ENCODE measurements at places on chromosomes 12 and 14. TPM values are rescaled to one million over a fixed set of nuclear protein-coding genes. Genes with fewer than 3 reads are reported as not detected.
A peak's percentile ranks its signal among the peaks of the same experiment; 100 is the strongest.

DNA sequence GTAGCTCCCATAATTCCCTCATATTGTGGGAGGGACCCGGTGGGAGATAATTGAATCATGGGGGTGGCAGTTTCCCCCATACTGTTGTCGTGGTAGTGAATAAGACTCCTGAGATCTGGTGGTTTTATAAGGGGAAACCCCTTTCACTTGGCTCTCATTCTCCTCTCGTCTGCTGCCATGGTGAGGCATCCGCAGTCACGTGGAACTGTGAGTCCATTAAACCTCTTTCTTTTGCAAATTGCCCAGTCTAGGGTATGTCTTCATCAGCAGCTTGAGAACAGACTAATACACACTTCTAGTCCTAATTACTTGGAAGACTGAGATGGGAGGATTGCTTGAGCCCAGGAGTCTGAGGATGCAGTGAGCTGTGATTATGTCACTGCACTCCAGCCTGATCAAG lies 64.4 kb downstream of the TMX1 start:
- DNase-seq = peak; percentile 39

- no peak for DNase-seq
Measured at GRCh38 chr12:3032770-3033538, 44.2 kb upstream of the TSPAN9 start.

- DNase-seq = no peak
Measured at GRCh38 chr14:103314496-103315277, 19.4 kb upstream of the EIF5 start.

DNA sequence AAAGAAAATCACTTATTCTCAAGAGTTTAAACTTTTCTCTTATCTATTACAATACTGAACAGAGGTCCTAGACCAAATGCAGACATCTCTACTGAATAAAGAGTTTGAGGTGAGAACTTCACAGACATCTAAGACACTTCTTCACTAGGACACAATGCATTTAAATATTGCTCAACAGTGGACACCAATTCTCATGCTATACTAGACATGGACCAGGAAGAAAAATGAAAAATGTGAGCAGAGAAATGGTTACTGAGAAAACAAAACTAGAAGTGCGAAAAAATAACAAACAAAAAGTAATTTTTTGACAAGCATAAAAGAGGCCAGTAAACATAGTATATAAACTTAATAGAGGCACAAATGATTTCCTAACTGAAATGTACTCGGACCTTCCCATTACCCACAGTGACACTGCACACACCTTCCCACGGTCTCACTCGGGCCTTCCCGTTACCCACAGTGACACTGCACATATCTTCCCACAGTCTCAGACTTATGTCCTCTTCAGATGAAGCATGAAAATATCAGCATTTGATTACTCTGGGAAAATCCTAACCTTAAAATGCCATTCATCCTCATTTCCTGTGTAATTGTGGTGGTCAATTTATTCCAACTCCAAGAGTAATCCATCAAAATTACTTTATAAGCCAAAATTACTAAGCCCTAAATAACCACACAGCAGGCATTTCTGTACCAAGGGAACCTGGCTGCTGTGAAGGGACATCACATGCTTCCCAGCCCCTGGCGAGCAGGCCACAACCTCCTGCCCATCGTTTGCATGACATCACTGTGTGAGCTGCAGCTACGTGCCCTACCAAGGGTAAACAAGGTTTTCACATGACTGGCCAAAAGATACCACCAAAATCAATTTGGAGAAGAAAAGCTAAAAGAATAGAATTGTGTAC lies 6.4 kb downstream of the SLC15A4 start:
- peak; percentile 70 for DNase-seq

DNA sequence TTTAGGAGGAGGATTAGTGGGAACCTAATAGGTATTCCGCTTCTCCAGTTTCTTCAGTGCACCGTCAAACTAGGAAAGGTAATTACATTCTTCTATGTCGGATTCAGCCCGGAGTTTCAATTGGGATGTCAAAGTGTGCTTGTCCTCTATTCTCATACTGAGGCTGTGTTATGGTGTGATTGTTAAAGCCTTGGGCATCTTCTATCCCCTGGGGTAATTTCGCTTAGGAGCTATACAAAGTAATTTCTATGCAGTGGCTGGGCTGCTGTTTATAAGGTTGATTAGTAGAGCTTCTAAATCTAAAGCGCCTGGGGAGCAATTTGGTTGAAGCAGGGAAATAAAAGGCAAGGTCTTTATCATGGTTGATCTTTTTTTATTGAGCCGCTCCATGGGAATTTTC lies 399.6 kb downstream of the ZFP36L1 start:
- no peak for DNase-seq

- no peak for DNase-seq
Measured at GRCh38 chr12:68416826-68417225, 84.7 kb upstream of the MDM1 start.

DNA sequence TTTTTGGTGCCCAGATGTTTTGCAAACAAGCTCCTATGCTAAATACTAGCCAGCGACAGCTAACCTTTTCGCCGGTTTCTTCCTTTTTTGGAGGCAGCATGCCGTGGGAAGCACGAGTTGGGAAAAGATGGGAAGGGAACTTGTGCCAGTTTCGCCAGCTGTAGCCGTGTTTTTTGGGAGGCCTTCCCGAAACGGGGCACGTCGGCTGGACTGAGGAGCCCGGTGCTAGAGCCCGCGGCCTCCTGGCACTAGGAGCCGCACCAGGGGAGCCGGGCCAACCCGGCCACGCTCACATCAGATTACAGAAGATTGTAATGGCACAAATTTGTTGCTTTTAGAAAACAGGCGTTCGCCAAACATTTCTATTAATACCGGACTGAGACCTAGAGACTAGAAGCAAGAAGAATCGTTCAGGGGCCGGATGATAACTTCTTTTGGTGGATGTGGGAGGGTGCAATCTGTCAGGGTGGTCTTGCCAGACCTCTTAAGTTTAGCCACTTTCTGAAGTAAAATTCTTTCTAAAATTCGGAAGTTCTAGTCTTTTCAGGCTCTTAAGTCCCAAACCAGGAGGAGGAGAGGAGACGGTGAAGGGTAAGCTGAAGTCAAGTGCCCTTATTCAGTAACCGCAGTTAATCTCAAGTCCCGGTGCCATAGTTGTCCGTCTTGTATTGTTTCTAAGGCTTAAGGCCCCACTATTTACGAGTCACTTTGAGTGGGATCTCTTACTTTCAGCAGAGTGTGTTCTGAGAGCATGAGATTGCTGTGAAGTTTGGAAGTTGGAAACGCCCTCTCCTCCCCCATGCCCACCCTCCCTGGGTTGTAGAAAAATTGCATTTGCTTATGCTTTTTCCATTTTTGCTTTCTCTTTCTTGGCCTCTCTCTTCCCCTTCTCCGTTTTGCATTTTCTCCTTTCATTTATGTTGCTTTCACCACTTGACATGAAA lies 1.3 kb downstream of the RASSF3 start:
- DNase-seq = peak; percentile 52

DNA sequence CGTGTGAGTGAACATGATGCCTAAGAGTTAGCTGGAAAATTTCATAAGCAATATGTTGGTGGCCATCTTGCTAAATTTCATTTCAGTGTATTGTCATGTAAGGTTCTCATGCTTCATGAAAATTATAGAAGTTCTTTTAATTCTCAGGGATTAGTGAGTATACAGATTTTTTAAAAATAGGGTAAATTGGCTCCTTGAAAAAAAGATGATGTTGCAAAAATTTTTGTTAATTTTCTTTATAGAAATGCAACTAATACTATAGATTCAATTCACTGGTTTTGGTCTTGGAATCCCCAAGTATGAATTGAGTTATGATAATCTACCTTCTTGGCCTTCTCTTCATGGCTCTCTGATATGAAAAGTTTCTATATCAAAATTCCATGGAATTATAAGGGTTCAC lies 75.4 kb downstream of the NTN4 start:
- DNase-seq = no peak

DNA sequence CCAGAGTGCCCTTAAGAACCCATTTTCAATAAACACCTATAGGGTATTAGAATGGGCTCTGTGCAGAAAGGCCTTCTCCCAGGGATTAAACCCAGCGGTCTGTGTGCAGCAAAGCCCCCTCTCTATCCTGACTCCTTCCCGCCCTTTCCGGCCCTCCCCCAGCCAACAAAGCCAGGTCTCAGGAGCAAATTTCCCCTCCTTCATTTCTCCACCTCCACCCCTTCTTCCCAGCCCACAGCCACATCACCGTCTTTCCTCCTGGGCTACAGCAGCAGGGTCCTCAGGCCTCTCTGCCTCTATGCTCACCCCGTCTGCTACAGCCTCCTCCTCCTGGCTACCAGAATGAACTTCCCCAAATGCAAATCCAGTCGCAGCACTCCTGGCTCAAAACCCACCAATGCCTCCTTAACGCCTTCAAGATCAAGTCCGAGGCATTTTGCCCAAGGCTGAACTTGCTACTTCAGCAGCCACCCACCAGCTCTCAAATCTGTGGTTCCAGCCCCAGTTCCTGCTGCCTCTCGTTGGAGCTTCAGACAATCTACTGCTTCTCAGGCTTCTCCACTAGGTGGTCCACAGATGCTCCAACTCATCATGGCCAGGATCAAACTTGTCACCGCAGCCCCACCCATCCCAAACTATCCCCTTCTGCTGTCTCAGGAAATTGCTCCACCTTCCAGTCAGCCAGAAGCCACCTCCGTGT lies 134.8 kb downstream of the BCL11B start:
- DNase-seq = no peak

DNA sequence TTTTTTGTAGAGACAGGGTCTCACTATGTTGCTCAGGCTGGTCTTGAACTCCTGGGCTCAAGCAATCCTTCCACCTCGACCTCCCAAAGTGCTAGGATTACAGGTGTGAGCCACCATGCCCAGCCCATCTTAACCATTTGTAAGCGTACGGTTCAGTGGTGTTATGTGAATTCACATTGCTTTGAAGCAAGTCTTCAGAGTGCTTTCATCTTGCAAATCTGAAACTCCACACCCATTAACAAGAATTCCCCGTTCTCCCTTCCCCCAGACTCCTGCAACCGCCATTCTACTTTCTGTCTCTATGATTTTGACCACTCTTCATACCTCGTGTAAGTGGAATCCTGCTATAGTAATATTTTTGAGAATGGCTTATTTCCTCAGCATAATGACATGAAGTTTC lies 24.9 kb upstream of the BICDL1 start:
- DNase-seq = no peak

GRCh38 chr12:123085730-123086487 lies 65.0 kb downstream of the PITPNM2 start:
- no peak for DNase-seq

- peak; percentile 61 for DNase-seq
Measured at GRCh38 chr12:94418517-94418916, 41.1 kb downstream of the CEP83 start.

DNA sequence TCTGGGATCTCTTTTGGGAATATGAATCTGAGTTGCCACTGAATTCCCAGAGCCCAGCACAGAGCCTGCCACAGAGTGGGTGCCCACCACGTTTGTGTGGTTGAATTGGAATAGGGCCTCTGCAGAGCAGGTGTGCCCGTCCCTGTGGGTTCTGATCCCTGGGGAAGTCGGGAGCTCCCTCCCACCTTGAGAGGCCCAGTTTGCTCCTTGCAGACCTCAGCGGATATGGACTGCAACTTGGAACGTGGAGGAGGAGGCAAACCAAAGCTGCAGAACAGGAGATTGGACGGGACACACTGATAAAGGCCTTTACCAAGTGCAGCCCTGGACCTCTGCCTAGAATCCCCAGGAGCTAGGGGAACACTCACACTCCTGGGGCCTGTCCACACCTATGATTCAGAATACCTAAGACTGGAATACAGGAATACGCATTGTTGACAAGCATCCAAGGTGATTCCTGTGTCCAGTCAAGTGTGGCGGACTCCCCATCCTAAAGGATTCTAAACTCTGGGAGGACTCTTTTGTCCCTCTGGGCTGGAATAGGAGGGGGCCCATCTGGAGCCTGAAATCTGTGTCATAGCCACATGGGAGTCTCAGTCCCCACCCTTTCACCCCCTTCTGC lies 2.4 kb downstream of the KRT76 start:
- no peak for DNase-seq

DNA sequence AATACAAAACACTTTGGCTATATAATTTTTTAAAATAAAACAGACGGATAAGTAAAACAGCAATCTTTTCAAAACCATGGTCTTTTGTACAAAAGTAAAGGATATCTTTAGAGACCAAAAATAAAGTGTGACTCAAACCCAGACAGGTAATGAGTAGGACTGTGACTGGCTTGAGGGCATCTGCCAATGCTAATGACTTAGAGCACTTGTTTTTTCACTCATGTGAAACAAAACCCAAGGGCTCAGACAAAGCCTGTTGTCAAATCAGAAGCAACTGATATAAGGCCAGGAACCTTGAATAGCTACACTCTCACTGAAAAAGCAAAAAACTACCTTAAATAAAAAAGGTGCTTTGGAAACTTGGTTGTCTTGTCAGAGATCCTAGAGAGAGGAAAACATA lies 357.4 kb downstream of the TMEM117 start:
- no peak for DNase-seq

GRCh38 chr12:112162241-112162790 lies 37.0 kb downstream of the TRAFD1 start:
- DNase-seq = no peak

GRCh38 chr12:12537421-12537820 lies 25.2 kb downstream of the DUSP16 start:
- no peak for DNase-seq

P2RX2 gene
- total RNA-seq = not detected

OVCH1 gene
- under 0.01 TPM for total RNA-seq

TAS2R19 gene
- 7.8 TPM for total RNA-seq

AMN gene
- total RNA-seq = under 0.01 TPM

SOX5 gene
- 13.8 TPM for total RNA-seq

LLPH gene
- total RNA-seq = 5.6 TPM

VDR gene
- 8.2 TPM for total RNA-seq

CABP1 gene
- not detected for total RNA-seq

APOLD1 gene
- 14.7 TPM for total RNA-seq

CMAS gene
- 16.8 TPM for total RNA-seq

GRIP1 gene
- total RNA-seq = 0.32 TPM

GARIN6 gene
- total RNA-seq = not detected

ERBB3 gene
- total RNA-seq = 1.7 TPM

IRAK4 gene
- total RNA-seq = 20.3 TPM

LRRC10 gene
- not detected for total RNA-seq

All from fibroblast of villous mesenchyme (primary cell).